Stimulated activated CD4-positive, alpha-beta T cell treated with anti-CD3 and anti-CD28 coated beads, Interleukin-2, amount 100 ng/mL, for 24 hours (primary cell): ENCODE measurements at places on chromosomes 6 and 20.

DNA sequence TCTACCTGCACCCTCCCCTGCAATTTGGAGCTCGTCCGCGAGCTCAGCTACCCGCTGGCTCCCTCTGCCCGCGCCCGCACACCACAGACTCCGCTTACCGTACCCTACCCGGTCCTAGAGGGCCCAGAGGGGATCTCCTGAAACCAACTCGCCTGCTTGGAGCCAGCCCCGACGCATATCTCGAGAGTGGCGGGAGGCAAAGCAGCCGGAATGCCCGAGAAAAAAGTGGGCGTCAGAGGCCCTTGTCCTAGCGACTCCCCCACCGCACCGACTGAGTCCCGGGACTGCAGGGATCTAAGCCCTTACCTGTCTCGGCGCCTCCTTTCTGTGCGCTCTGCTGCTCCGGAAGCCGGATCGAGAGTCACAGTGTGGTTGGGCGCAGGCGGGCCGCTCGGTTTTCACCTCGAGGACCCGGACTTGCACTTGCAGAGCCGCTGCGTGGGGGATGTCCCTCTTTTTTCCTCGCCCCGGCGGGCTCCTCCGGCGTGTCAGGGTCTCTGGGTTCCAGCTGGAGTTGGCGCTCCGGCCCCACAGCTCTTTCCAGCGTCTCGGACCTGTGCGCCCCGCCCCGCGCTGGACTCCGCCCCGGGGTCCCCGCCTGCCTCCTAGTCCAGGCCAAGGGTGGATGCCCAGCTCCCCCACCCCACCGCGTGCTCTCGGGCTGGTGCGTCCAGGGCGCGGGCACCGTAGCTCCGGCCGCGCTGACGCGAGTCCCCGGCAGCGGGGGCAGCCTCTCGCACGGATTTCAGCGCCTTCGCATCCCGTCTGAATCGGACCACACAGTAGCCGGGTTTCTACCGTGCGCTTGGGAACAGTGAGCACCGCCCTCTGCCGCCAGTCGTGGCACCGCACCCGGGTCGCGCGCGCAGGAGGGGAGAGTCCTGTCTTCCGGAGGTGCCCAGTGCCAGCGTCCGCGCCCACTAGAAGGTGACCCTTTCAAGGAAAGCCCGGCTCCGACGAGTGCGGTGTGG, at the start of gene PROKR2:
PROKR2 (minus strand) TSS at position 767 of the 971 bp plus-strand sequence. CDS start 2,585 bp downstream, outside the sequence.
- no peak for DNase-seq

DNA sequence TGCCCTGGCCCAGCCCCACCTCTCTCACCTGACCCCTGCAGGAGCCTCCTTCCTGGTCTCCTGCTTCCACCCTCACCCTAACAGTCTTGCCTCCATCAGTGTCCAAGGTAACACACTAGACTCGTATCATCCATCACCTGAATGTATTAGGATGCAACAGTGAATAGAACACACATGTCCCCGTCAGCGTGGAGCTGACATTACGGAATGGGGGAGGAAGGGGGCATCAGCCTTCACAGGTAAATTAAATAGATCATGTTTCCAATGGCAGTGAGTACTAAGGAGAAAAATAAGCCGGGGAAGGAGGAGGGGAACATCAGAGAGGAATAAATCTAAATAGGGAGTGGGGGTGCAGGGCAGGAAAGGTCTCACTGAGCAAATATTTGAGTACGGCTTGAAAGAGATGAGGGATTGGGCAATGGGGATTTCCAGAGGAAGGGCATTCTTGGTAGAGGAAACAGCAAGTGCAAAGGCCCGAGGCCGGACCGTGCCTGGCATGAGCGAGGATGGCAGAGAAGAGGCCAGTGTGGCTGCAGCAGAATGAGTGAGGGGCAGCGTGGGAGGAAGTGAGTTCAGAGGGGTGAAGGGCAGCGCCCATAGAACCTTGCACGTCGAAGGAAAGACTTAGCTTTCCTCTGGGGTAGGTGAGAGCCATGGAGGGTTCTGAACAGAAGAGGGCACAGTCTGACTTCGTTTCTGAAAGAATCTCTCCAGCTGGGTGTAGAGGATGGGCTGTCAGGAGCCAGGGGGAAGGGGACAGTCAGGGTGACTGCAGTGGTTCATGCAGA, 110.1 kb upstream of the PTPN1 start:
- DNase-seq: no peak

- no peak for DNase-seq
Observed at GRCh38 chr6:27811451-27811772, 100.8 kb downstream of the OR2B2 start.

GRCh38 chr6:37531026-37531425, 31.3 kb upstream of the CCDC167 start:
- no peak for DNase-seq

DNA sequence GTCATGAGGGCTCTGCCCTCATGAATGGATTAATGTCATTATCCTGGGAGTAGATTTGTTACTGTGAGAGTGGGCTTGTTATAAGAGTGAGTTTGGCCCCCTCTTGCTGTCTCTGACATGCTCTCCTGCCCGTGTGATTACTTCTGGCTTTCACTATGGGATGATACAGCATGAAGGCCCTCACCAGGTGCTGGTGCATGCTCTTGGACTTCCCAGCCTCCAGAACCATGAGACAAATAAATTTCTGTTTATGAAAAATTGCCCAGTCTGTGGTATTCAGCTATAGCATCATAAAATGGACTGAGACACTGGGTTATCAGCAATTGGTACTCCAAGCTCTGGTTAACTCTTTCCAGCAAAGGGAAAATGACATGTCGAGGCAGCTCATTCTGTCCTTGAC, 76.2 kb upstream of the MAP3K7 start:
- no peak for DNase-seq

GRCh38 chr20:43942667-43943285, 28.1 kb downstream of the TOX2 start:
- no peak for DNase-seq

DNA sequence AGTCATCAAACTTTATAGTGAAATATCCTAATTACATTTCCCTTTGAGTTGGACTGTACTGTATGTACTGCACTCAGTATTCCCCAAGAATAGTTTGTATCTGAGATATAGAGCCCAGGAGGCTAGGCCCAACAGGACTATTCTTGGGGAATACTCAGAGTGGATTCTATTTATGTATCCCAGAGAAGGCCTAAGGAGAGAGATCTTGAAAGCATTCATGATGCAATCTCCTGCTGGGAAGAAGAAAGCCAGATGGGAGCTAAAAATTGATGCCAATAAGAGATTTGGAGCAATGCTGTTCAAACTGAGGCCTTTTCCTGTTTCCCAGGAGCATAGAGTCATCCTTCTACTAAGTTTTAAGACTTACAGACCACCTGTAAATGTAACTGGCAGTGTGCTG, 452.1 kb upstream of the PLCB4 start:
- DNase-seq: no peak

DNA sequence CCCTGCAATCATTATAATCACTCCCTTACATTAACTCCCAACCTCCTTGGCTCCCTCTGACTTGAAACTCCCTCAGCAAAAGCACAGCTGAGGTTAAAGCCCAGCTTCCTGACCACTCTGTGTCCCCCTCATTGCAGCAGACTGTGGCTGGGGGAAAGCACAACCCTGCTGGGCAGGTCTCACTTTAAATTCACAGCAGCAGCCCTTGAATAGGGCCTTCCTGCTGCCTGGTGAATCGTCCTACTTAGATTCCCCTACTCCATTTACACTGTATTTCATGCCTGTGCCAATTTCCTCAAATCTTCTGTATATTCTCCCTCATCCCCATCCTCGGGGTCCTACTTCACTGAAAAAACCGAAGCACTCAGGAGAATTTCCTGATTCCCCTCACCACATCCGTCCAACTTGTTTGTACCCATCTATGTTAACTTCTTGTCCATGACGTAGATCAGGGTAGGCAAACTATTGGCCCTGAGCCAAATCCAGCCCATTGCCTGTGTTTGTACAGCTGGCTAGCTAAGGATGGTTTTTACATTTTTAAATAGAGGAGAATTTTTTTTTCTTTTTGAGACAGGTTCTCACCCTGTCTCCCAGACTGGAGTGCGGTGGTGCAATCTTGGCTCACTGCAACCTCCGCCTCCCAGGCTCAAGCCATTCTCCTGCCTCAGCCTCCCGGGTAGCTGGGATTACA, 31.5 kb upstream of the GCM1 start:
- DNase-seq: no peak

- DNase-seq: no peak
Observed at GRCh38 chr20:10658876-10659632, 14.7 kb downstream of the JAG1 start.

- peak; percentile 27 for DNase-seq
Observed at GRCh38 chr6:151807513-151808370, at the start of gene ESR1. Gene ESR1 (plus strand): TSS chr6:151807682. CDS start chr6:151807913, 231 bp downstream.

- DNase-seq: no peak
Observed at GRCh38 chr6:25324066-25324762, 45.0 kb downstream of the CARMIL1 start.

- no peak for DNase-seq
Observed at GRCh38 chr20:34577061-34577460, 18.5 kb downstream of the MAP1LC3A start.

GRCh38 chr6:165835410-165835851, 172.4 kb upstream of the PDE10A start:
- DNase-seq: no peak

GRCh38 chr6:107763946-107764345, 60.2 kb downstream of the SCML4 start:
- DNase-seq: no peak

GRCh38 chr6:56366141-56366852, 118.9 kb upstream of the COL21A1 start:
- no peak for DNase-seq

- no peak for DNase-seq
Observed at GRCh38 chr6:26030716-26031115, 56.5 kb upstream of the HFE start.

DNA sequence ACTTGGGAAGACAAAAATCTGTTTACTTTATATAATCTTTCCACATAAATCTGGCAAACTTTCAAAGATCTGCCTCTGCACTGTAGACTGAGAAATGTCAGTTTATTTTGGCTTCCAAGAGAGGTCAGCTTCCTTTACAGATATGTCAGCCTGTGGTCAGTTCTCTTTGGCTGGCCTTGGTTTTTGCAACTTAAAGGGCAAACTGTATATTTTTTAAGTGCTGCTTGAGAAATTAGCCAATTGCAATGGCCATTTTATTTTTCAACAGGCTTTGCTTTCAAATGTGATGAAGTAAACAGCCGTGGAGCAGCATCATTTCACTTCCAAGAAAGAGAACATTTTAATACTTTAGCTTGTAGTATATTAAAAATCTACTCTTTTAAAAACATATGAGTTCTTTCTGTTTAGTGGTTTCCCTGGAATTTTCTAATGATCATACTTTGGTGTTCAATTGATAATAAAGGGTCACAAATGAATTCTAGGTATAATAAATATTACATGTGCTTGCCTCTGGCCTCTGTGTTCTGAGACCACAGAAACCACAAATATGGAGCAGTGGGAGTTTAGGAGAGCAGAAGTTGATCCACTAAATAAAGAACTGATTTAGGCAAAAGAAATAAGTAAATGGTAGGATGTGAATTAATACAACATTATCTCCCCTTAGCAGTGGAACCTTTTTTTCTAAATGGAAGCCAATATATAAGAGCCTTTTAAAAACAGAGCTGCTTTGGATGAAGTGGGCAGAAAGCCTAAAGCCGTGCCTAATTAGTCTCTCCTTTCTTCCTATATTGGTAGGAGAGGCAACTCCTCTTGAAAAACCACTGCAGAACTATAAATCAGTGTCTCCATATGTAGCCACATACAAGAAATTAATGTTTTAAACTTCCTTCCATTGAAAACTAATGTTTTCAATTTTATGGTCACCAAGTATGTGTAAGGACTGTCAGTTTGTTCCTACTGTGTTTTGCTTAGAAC, 16.2 kb downstream of the ADGRB3 start:
- DNase-seq: no peak
